H9 (cell line): ENCODE measurements at places on chromosomes 11 and 22.
A peak's percentile ranks its signal among the peaks of the same experiment; 100 is the strongest.

GRCh38 chr11:63504933-63505586 lies 824 bp upstream of the LGALS12 start:
- DNase-seq = no peak

DNA sequence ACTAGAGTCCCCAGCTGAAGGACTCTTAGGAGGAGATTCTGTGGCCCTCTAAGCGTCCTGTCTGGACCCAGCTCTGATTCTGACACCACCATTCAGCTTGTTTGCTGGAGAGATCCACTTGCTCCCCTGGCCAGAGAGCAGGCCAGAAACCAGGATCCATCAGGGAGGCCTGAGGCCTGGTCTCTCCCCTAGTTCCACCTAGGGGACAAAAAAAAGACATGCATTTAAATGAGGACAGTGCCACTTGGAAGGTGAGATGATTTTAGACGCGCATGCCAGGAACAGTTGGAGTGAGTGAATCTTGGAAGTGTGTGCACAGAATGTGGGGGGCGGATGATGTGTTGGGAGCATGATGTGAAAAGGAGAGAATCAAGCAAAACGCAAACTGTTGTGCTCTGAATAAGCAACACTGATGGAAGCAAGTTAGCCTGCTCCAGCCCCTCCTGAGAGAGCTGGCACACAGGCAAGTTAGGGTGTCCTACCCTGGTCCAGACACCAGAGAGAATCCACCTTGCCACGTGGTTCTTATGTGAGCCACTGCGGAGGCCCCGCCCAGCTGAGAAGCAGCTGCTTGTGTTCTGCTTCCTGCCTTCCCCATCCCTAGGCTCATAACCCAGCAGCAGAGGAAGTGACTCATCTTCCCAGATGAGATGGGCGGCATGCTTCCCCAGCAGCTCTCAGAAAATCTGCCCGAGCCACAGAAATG lies 8.0 kb upstream of the SLCO2B1 start:
- DNase-seq = peak; percentile 83

GRCh38 chr11:124920870-124921609 lies 2.0 kb downstream of the HEPN1 start:
- DNase-seq = peak; percentile 81

GRCh38 chr11:134050541-134051383 lies 18.1 kb upstream of the JAM3 start:
- DNase-seq = peak; percentile 63

DNA sequence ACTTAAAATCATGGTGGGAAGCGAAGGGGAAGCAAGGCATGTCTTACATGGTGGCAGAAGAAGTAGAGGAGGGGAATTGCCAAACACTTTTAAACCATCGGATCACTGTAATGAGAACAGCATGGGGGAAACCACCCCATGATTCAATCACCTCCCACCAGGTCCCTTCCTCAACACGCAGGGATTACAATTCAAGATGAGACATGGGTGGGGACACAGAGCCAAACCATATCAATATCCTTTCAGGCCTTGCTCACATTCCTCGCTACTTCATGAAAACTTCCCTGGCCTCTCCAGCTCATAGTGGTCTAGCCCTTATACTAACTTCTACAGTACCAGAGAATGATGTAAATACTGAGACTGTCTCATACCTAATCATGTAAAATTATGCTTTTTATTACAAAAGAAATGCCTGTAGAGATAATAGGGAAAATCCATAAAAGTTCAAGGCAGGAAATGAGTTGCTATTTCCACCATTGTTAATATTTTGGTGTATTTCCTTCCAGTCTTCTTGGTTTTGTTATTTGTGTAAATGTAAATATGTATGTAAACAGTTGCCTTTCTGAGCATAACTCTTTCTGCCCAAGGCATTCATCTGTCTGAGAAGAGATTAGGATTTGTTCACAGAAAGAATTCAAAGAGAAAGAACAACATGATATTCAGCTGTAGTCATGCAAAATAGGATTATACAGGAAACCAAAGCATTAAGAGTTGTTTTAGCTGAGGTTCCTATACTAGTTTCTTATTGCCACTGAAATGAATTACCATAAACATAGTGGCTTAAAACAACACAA lies 104.3 kb upstream of the LDLRAD3 start:
- DNase-seq = no peak

DNA sequence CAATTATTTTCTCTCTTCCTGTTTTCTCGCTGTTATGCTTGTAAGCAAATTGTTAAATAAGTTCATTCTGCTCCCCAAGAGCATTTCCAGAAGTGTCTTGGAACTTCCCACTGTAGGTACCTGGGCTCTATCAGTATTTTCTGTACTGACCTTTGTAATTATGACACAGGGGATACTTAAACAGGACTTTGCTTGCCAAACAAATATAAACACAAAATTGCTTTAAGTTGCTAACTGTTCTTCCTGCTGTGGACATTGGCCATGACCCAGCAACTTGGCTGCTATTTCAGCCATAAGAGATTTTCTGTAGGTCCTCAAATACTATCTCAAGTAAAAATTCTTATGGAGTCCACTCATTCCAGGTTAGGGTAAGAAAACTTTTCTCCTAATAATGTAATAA lies 30.1 kb downstream of the SYT9 start:
- DNase-seq = no peak

- DNase-seq = no peak
Measured at GRCh38 chr11:65133724-65134123, 595 bp downstream of the SYVN1 start.

DNA sequence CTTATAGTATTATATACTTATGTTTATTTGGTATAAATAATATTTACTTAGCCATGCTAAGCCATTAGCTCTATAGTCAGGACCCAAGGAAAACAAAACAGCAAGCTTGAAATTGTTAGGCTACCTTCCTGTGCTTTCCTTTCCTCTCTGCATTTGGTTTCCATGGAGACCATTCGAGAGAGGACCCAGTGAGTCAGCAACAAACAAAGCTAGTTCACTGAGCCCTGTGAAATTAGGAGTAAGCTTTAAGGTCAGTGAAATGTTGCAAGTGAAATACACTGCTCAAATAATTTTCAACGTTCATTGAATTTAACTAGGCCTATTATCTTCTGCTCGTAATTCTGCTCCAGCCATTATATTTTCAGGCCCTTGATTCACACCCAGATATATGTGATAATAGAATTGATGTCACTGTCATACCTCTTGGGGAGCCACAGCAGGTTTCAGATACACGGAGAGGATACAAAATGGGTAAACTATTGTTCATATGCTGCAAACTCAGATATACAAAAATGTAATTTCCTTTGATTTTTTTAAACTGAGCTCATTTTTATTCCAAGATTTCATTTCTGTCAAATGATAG lies 9.1 kb upstream of the OR10D3 start:
- peak; percentile 49 for DNase-seq

DNA sequence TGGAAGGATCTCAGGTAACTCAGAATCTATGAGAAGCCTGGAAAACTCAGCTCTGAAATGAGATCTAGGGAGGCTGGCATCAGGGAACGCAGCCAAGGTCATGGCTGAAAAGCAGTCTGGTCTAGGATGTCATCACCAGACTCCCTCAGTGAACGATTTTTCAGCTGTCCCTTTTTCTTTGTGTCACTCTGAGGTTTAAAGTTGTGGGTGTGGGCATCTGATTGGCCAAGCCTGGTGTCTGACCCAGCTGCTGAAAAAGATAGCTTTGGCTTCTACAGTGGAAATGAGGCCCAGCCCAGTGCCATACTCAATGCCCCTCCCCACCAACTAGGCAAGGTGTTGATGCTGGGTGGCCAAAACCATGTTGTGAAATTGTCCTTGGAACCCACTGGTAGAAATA lies 14.5 kb downstream of the RPS3 start:
- DNase-seq = no peak

- DNase-seq = no peak
Measured at GRCh38 chr11:71327156-71328085, 75.0 kb upstream of the SHANK2 start.

DNA sequence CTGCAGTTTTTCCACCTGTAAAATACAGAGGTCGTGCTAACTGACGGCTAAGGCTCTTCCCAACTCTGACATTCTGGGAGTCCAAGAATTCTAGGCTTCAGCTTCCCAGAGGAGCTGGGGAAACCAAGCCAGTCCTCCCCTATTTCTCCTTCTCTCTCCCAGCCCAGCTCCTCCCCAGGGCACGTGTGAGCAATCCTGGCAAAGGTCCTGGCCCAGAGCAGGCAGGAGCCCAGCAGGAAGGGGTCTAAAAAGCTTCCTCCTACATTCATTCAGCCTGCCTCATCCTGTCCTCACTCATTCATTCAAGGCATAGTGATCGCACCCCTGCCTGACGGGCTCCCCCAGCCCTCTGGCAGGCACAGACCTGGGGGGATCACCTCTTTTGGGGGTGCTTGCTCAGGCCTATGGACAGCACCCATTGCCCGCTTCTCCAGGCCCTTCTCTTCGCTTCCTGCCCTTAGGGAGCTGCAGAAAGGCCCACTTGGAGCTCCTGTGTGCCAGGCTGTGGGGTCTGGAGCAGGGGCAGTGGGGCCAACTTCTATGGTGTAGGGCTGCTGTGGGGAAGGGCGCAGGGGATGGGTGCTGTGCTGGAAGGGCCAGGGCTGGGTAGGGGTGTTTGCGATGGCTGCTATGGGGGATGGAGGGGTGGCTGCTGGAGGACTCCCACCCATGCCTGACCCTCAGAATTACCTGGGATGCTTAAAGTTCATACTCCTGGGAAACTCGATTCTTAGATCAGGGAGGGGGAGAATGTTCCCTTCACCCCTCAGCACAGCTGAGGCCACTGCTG lies 9.8 kb downstream of the KCNC1 start:
- no peak for DNase-seq

- DNase-seq = no peak
Measured at GRCh38 chr11:6526411-6527135, 29.5 kb downstream of the DNHD1 start.

- peak; percentile 71 for DNase-seq
Measured at GRCh38 chr11:43924112-43924855, 18.2 kb upstream of the C11orf96 start.

- no peak for DNase-seq
Measured at GRCh38 chr11:107957109-107957588, 28.9 kb downstream of the RAB39A start.

GRCh38 chr11:83693306-83693992 lies 407.3 kb upstream of the CCDC90B start:
- DNase-seq = no peak

GRCh38 chr11:73018856-73019255 lies 123.3 kb downstream of the FCHSD2 start:
- no peak for DNase-seq

- DNase-seq = no peak
Measured at GRCh38 chr11:111851636-111852035, 19.7 kb downstream of the ALG9 start.

DNA sequence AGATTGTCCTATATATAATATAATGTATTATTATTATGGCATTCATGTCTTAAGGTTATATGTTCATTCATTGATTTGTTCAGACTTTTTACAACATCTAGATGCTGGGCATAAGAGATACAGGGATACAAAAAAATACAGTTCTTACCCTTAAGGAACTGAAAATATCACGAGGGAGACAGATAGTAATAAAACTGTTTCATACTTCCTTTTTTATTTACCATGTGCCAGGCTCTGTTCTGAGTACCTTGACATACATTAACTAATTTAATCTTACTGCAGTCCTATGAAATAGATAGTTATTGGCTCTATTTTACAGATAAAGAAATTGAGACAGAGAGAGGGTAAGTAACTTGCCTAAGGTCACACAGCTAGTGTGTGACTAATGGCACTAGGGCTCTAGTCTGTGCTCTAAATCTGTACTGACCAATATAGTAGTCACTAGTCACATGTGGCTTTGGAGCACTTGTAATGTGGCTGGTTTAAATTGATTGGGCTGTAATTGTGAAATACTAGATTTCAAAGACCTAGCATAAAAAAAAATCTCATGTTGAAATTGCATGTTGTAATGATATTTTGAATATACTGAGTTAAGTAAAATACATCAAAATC lies 21.3 kb downstream of the TRIM44 start:
- no peak for DNase-seq

DNA sequence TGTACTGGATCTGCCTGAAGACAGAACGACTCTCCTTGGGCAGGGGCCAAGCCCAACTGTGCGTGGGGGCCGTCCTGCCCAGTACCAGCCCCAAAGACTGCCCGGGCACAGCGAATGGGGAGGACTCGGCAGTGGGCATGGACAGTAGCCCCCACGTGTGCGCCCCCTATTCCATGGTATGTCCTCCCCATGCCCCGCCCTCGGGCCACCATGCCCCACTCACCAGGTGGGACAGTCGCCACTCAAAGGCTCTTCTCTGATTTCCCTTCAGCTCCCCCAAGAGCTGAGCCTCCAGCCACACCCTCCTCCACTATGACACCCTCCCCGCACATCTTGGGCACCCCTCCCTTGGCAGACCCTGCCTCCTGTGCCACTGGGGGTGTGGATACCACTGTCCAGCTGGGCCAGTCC lies 43.5 kb downstream of the GNB1L start:
- no peak for DNase-seq

- DNase-seq = no peak
Measured at GRCh38 chr11:89489930-89490329, 1.2 kb downstream of the NOX4 start.

DNA sequence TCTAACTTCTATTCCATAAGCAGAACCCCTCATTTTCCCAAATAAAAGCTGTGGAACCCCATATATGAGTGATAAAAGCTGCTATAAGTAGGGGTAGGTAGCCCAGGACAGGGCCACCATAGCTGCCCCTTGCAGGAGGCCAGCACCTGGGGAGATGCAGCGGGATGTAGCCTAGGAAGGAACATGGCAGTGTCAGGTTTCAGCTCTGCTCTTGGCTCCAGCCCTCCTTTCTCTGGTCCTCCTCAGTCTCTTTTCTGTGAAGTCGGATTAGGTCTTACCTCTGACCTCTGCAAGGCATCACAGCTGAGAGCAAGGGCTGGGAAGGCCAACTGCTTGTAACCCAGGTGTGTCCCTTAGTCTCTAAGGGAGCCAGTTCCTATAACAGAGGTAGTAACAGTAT lies 135.6 kb downstream of the NAV2 start:
- peak; percentile 39 for DNase-seq

DNA sequence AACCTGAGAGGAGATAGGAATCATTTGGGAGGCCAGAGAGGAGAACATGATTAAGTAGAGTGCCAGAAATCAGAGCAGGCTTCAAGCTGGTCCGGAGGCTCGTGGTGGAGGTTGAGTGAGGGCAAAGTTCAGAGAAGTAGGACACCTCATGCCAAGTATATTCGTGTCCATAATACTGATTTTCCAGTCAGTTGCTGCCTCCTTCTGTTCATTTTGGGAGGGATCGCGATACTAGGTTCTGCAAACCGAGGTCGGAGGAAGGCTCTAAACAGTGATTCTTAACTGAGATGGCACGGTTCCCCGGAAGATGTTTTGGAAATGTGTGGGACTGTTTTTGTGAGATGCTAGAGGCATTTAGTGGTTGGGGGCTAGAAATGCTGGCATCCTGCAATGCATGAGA lies 13.6 kb upstream of the CD3E start:
- peak; percentile 45 for DNase-seq

GRCh38 chr22:41311487-41311886 lies 10.2 kb downstream of the ZC3H7B start:
- DNase-seq = no peak

- no peak for DNase-seq
Measured at GRCh38 chr11:35414311-35414710, 5.0 kb downstream of the SLC1A2 start.

DNA sequence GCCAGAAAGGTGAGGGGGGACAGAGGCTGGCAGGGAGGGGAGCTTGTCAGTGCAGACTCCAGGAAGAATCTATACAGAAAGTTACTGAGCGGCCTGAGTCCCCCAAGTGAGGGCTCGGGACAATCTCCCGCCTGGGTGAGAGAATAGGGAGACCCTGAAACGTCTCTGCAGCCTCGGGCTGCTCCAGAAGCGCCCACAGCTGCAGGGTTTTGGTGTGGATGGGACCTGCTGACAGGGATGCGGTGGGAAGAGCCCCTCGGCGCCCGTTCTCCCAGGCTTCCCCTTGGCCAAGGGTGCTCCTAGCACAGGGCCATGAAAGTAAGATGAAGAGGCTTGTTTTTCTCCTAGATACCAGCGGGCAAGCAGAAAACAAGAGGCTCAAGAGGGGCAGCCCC lies 743 bp upstream of the RCE1 start:
- DNase-seq = no peak
